ENCODE measurements at places on chromosomes 11 and 22.

- no peak for DNase-seq
Measured at GRCh38 chr11:90704510-90704909, 481.7 kb upstream of the CHORDC1 start.

GRCh38 chr11:15558513-15559181, 443.9 kb downstream of the INSC start:
- DNase-seq, result no peak

- no peak for DNase-seq
Measured at GRCh38 chr11:15557457-15558230, 442.9 kb downstream of the INSC start.

- DNase-seq, result no peak
Measured at GRCh38 chr22:46374663-46375474, 39.4 kb downstream of the TRMU start.

- no peak for DNase-seq
Measured at GRCh38 chr11:3074912-3075589, 17.8 kb upstream of the CARS1 start.

- no peak for DNase-seq
Measured at GRCh38 chr11:62399878-62400266, 19.0 kb upstream of the SCGB1A1 start.

- no peak for DNase-seq
Measured at GRCh38 chr11:45580399-45580798, 85.0 kb downstream of the CHST1 start.

- no peak for DNase-seq
Measured at GRCh38 chr11:20873054-20873453, 203.7 kb downstream of the NELL1 start.

GRCh38 chr11:110249066-110249465, 47.3 kb downstream of the RDX start:
- no peak for DNase-seq

DNA sequence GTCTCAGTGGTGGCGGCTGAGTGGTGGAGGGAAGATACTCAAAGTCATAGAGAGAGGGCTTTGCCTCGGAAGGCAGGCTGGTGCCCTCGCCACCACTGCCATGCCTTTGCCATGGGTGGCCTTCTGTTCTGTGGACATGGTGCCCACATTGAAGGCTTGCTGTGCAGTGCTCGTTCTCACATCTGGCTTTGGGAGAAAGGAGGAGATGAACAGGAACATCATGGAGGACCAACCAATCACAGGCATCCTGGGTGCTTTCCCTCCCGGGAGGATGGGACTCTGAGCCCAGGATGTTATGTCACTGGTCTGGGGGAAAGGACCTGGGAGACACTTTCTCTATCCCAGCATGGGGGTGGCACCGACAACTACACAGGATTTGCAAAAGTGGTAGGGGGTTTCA, 82.3 kb upstream of the NARS2 start:
- DNase-seq, result no peak

DNA sequence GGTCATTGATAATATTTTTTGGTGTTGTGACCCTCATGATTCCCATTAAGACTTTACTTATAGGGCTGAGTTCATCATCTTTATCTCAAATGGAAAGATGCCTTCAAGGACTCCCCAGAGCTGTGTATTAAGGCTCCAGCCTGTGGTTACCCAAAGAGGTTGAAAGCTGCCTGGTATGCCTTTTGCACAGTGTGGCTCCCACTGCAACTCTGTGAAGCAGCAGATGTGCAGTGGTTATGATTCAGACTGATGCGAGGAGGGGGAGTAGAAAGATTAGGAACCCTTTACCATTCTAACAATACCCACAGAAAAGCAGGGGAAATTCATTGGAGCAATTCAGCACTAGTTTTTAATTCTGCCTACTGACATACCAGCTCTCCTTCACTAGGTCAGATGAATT, 560.0 kb downstream of the INSC start:
- no peak for DNase-seq

GRCh38 chr11:93648158-93648557, 13.3 kb upstream of the CEP295 start:
- DNase-seq, result no peak

DNA sequence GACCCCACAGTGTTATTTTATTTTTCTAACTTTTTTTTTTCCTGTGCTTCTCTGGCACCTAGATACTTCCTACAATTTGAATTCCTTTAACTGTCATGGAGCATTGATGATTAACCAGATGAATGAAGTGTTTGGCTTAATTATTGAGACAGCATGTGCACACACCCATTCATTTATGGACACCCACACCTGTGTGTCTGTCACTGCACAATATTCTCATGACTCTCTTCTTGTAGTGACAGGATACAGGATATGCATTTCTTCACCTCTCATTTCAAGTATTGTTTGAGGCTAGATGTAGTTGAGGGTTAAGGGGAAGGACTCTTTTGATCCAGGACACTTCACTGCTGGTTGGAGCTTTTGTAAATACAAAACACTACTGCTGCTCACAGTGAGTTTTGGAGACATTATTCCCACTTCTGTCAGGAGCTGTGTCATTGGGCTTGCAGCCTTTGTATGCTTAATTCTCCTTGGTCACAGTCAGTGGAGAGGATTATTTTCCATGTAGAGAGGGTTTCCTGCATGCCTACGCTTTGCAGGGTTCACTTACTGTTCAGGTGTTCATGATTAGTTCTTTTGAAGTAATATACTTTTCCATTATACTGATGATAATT, 33.5 kb downstream of the SPECC1L start:
- no peak for DNase-seq

DNA sequence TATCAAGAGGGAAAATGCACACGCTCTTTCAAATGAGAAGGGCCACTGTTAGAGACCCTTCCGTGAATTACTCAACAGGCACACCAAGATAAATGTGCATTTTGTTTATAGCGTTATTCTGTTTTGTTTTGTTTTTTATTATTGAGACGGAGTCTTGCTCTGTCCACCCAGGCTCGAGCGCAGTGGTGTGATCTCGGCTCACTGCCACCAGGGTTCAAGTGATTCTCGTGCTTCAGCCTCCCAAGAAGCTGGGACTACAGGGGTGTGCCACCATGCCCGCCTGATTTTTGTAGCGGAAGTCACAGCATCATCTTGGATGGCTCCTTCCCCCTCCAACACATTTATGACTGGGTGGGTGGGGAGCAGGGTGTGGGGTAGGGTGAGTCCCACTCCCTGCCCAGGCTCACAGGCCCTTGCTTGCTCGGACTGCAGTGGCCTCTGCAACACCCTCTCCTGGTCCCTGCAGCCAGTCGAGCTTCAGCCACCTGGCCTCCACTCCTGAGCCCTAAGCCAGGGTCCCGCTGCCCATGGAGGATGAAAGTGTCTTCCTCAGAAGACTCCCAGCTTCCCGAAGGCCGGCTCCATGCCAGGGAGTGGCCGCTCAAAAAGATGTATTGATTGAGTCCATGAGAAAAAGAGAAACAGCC, 68.0 kb downstream of the RTL6 start:
- DNase-seq, result no peak

- no peak for DNase-seq
Measured at GRCh38 chr11:103338621-103339484, 229.6 kb downstream of the DYNC2H1 start.

- DNase-seq, result no peak
Measured at GRCh38 chr22:36871669-36872081, 10.9 kb downstream of the NCF4 start.

DNA sequence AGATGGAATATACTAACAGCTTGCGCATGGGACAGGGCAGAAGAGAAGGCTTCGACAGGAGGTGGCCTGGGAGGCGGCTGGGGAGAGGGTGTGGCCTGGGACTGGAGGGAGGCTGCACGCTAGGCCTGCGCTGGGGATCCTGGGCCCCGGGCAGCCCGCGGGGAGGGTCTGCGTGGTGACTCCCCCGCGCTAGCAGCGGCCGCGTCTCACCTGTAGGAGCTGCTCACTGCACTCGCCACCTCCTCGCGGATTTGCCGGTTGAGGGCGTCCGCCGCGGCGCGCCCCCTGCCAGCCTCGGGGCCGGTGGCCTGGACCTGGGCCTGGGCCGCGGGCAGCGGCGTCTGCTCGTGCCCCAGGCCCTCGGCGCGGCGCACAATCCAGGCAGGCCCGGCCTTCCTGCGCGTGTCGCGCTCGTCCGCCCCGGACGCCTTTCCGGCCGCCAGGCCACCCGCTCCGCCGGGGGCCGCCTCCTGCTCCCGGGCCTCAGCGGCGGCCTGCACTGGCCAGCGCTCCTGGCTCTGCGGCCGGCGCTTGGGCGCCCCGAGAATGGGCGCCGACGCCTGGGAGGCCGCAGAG, 1.5 kb downstream of the MAP6 start:
- peak; percentile 14 for DNase-seq

DNA sequence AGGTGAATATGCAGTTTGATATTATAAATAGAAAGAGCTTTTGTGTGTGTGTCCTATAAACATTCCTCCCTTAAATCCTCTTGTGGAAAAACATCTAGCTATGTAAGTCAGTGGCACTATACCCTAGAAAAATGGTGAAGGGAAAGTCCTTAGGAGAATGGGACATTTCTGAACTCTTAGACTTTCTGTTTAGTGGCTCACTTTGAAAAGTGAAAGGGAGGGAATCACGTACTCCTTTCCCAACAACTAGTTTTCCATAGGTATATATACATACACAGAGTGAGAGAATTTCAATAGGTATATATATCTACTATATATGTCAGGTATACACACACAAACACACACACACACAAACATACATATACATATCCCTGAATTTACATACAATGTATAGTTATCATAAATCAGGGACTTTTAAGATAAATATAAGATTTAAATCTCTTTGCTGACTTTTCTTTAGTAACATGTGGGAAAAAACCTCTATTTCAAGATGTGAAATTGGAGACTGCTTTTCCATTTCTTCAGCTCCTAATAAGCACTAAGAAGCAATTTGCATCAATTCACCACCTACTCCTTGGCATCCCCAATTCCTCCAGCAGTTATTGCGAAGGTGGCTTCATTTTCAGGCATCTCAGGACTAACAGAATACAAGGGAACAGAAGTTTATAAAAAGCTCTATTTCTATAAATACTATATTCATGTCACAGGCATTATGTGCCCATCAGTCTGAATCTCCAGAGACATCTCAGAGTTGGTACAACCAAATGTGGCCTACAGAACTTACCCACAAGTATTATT, 13.5 kb upstream of the DDX17 start:
- DNase-seq, result no peak

DNA sequence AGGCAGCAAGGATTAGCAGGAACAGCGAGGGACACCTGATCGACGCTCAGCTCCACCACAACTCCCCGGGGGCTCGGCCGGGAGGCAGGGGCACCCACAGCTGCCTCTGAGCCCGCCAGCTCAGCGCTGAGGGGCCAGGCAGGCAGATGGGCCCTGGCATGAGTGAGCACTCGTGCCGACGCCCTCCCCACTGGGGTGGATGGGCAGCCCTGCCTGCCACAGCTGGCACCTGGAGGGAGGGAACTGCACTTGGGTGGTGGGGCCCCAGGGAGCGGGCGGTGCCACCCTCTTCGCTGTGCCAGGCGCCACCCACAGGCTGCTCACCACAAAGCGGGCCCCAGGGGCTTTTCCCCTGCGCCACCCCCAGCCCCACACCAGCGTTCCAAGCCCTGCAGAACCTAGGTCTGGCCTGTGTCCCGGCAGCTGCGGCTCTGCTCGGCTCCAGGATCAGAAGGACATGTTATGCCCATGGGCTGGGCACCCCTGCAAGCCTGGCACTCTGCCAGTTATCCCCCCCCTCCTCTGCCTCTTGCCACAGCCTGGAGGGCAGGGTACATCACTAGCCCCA, 28.8 kb downstream of the WNT7B start:
- DNase-seq, result peak; percentile 94

DNA sequence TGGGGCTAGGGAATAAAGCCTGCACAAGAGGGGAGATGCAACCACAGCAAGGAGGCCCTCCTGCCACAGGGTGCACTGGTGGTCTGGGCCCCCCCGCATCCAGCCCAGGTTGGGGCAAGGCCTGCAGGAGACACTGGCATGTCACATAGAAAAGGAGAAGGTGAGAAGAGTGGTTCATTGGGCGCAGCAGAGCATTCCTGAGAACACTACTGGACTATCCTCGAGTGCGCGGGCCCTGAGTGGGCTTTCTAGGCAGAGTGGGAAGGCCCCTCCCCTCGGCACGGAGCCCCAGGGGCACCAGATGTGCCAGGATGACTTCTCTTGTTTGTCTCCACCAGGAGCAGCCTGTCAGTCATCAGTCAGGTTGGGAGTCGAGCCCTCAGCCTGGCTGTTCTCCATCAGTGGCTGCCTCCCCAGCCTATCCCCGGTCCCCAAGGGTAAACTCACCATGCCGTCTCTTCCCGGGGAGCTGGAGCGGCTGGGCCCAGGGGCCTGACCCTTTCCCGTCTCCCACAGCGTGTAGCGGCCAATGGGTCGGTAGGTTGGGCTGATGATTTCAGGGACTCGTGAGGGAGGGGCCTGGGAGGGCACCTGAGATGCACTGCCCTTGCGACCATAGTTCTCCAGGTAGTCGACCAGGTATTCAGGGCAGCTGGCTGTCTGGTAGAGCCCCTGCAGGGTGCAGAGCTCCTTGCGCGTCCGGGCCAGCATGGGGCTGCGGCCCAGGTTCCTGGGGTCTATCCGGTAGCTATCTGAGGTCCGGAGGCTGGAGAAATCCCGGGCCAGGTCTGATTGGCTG, 9.0 kb downstream of the USP2 start:
- no peak for DNase-seq

DNA sequence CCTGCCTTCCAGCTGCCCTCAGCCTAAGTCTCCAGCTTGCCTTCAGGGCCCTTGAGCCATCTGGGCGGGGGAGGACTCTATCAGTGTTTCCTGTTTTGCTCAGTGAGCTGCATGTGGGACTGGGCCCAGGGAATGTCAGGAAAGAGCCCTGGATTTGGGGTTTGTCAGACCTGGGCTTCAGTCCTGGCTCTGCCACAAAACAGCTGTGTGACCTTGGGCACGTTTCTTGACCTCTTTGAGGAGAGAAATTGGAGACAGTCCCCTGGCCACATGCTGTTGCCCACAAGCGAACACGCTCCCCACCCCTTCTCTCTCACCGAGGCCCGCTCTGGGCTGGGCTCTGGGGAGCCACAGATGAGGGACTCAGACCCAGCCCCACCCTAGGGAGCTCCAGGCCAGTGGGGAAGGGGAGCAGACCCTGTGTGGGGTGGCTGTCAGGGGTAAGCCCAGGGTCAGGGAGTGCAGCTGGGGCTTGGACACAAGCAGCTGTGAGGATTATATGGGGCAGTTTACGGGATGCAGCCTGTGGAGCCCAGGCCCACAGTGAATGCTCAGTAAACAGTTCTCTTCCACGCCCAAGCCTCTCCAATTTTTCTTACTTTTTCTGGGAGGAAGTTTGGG, 12.3 kb downstream of the MYO7A start:
- DNase-seq, result no peak

- DNase-seq, result no peak
Measured at GRCh38 chr11:112968941-112969713, 7.9 kb downstream of the NCAM1 start.

Measured in NCI-H2171 (cell line).